CD4-positive, alpha-beta memory T cell (primary cell): ENCODE measurements at places on chromosomes 7 and 10. TPM values are rescaled to one million over a fixed set of nuclear protein-coding genes. Genes with fewer than 3 reads are reported as not detected.
A peak's percentile ranks its signal among the peaks of the same experiment; 100 is the strongest.

- DNase-seq = no peak
Measured at GRCh38 chr10:103842605-103843004, 12.8 kb downstream of the SH3PXD2A start.

GRCh38 chr10:131974034-131974817 lies 7.5 kb downstream of the BNIP3 start:
- DNase-seq = no peak

DNA sequence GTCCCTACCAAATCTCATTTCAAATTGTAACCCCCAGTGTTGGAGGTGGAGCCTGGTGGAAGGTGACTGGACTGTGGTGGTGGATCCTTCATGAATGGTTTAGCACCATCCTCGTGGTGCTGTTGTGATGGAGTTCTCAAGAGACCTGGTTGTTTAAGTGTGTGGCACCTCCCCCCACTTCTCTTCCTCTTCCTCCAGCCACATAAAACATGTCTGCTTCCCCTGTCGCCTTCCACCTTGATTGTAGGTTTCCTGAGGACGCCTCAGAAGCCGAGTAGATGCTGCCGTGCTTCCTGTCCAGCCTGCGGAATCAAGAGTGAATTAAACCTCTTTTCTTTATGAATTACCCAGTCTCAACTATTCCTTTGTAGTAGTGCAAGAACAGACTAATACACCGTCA lies 21.0 kb downstream of the GRB10 start:
- no peak for DNase-seq

DNA sequence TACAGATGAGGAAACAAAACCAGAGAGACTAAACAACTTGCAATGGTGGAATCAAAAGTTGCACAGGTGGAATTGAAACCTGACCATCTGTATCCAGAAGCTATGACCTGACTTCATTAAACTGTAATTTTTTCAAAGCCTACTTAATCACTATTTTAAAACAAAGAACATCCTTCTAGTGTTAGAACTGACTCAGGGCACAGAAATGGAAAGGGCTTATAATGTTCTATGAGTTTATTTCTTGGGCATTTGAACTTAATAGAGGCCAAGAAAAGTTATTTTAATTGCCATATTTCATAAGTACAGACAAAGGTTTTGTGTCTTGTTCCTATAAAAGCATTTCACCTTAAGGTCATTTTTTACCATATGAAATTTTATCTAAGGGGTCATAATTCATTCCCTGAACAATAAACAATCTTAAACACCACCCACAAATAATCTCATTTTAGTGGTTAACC lies 8.8 kb downstream of the ITGB1 start:
- no peak for DNase-seq

- DNase-seq = no peak
Measured at GRCh38 chr10:58577437-58577777, 64.7 kb downstream of the BICC1 start.

DNA sequence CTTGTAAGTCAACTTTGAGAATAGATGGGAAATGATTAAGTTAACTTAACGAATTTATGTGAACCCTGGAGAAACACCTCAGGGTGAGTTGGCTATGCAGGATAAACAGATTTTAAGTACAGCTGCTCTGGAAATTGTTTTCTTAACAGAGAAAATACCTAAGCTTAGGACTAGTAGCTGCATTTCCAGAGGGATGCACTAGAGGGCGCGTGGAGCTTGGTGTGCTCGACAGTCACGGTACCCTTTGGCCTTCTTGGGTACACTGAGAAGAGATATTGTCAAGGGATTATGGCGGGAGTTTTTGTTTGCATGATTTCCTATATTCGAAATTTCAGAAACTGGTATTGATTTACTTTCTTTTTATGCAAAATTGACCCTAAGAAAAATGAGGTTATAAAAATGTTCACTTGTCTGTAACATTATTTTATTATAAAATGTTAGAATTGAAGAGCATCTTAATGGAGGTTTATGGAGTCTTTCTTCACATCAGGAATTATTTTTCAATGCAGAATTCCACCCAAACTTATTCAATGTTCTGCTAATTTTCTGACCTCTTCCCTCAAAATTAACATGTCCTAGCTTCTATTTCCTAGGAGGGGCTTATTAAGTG lies 58.4 kb upstream of the MYO3A start:
- peak; percentile 43 for DNase-seq

DNA sequence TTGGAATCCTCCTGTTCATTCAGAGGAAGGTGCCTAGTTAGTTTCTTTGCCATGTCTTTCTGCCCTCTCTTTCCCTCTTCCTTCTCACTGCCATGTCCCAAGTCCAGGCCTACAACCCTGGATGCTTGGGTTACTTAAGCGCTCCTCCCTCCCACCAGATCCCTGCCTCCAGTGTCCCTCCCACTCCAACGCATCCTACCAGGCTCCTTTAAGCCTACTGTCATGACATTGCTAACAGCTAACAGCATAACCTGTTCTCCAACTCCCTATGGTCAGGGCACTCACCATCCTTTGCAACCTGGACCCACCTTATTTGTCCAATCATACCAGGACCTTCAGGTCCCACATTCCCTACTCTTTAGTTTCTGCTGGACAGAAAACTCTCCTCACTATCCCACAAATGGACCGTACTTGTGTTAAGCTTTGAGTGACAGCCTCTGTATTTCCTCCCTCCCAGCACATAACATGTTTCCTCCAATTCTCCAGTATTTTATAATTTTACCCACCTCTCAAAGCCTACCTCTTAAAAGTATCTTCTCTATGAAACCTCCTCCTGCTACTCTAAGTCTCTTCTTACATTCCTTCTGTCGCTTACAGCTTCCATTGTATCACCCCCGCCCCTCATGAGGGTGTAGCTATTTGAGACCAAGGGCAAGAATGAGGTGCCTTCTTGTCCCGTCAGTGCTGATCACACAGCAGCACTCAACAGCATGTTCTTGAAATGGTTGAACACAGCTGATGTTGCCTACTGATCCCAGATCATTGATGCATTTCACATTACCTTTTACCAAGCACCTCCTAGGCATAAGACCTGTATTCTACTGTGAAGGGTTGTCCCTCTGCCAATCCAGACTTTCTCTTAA lies 1.7 kb downstream of the BLNK start:
- DNase-seq = no peak

GRCh38 chr10:184911-185310 lies 49.7 kb downstream of the ZMYND11 start:
- DNase-seq = no peak

The TDRD1 gene
- total RNA-seq = 0.39 TPM

The GHRHR gene
- not detected for total RNA-seq

The SPDYE3 gene
- not detected for total RNA-seq
